Fibroblast of pulmonary artery (primary cell): ENCODE measurements at places on chromosomes 13 and 19.

DNA sequence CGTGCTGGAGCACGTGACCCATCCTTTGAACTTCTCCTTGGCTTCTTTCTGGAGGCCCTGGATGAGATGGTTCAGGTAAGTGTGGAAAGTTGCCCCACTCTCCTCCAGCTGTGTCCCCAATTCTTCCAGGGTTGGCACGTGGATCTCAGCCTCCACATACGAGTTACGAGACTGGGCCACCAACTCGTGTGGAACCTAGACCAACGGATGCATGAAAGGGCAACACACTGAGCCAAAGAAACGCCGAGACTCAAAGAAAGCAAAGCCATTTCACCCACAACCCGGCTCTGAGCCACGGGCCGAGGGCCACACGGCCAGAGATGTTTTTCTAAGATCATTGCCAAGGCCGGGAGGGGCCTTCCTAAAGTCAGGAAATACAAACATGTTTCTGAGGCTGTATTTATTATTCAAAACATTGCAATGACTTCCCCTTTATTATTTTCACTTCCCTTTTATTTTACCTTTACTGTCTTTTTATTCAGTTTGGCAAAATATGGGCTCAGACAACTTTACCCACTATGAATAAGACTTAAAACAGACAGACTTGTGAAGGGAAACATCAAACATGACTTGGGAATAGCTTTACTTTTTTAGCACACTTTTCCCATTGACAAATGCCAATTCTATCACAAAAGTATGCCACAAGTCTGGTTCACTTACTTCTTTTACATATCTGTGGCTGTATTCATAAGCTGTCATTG lies 94.6 kb downstream of the KL start:
- no peak for DNase-seq

- no peak for DNase-seq
These were observed 6.2 kb downstream of the MRPL4 start for GRCh38 chr19:10258080-10258710.

GRCh38 chr13:29159871-29160270 lies 339.7 kb downstream of the MTUS2 start:
- DNase-seq, result no peak

DNA sequence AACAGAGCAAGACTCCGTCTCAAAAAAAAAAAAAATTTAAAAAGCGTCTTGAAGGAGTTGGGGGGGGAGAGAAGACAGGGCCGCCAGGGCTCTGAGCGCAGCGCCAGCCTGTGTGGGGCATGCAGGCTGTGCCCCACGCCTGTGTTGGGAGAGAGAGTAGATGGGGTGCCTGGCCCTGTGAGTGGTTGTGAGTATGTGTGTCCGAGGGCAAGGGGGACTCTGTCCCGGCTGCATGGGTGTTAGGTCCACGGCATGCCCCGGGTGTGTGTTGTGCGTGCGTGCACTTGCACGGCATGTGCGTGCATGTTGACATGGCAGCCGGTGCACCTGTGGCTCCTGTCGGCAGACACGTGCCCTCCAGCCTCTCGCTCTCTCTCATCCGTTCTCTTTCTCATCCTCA lies 3.4 kb downstream of the MAP2K7 start:
- no peak for DNase-seq

GRCh38 chr19:55272142-55272541 lies 7.8 kb downstream of the HSPBP1 start:
- DNase-seq, result no peak

- DNase-seq, result no peak
These were observed 8.3 kb downstream of the ZNF554 start for GRCh38 chr19:2827840-2828489.

- DNase-seq, result no peak
These were observed 35.5 kb upstream of the LPAR6 start for GRCh38 chr13:48448285-48448958.

DNA sequence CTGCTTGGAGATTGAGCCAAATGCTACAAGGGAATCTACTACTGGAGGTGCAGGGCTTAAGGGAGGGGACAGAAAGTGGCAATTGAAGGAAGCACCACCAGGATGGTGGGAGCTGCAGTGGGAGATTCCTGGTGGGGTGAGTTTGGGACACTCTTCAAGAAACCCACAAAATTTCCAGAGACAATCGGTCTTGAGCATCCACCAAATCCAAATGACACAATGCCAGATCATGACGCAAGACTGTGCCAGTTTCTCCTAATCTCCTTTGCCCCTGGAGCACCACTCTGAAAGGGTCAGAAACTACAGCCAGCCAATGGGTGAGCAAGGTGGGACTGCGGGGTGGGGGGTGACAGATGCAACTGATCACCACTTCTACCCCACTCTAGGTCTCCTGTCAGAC lies 78.7 kb downstream of the LRRC63 start:
- no peak for DNase-seq

GRCh38 chr13:98978280-98978679 lies 416 bp upstream of the DOCK9 start:
- DNase-seq, result peak; percentile 65

GRCh38 chr13:98537740-98538139 lies 39.2 kb downstream of the STK24 start:
- DNase-seq, result no peak

- no peak for DNase-seq
These were observed 20.5 kb upstream of the STRN4 start for GRCh38 chr19:46766569-46767317.

GRCh38 chr19:30878495-30878894 lies 470.7 kb downstream of the TSHZ3 start:
- no peak for DNase-seq

GRCh38 chr19:14563590-14563926 lies 8.3 kb downstream of the NDUFB7 start:
- no peak for DNase-seq
